ENCODE measurements at places on chromosomes 2 and 18. TPM values are rescaled to one million over a fixed set of nuclear protein-coding genes. Genes with fewer than 3 reads are reported as not detected.

- no peak for DNase-seq
These were observed 206.7 kb downstream of the TCF4 start for GRCh38 chr18:55381277-55381676.

DNA sequence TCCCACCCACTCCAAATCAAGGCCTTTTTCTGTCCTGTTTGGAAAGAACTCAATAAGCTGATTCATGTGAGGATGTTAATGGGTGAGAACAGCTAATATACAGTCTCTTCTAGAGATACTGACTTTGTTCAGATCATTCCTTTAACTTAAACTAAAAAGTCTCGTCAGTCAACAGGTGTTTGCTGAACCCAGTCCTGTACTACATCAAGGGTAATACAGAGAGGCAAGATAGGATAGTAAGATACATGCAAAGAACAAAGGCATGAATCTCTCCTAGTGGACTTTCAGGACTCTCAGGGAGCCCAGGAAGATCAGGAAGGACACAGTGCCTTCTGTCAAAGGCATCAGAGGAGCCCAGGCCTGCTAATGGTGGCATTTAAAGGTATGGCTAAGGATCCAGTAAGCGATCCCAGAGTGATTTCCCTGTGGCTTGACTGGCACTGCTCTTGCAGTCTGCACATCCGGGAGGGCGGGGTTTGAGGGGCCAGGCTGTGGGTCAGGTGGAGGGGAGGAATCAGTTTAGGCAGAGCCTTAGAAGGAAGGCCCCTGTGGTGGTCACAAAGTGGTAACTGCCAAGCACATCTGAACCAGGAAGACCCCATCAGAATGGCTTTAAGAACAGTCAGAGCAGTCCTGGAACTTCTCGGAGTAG is 54.0 kb downstream of the EPAS1 start:
- no peak for DNase-seq

The EHD3 gene
- 0.99 TPM for total RNA-seq

- no peak for DNase-seq
These were observed 24.8 kb downstream of the FEZ2 start for GRCh38 chr2:36573165-36573564.

GRCh38 chr18:15005313-15006130 is 257.6 kb downstream of the ANKRD30B start:
- DNase-seq: no peak

- DNase-seq: no peak
These were observed 487.4 kb downstream of the ZEB2 start for GRCh38 chr2:144032566-144032965.

Data from body of pancreas (tissue), 4 donors.